Smooth muscle cell of the umbilical artery (primary cell): ENCODE measurements at places on chromosomes 16 and 17. TPM values are rescaled to one million over a fixed set of nuclear protein-coding genes. Genes with fewer than 3 reads are reported as not detected.

The BCL6B gene
- total RNA-seq = under 0.01 TPM in 1 of 2 replicates, not detected in the other

The MILR1 gene
- total RNA-seq = 4.0 and 6.2 TPM in 2 replicates

The SLFN12L gene
- total RNA-seq = under 0.01 TPM in 1 of 2 replicates, not detected in the other

The SLFN14 gene
- not detected in 2 replicates for total RNA-seq

The AOC2 gene
- 0.59 and 0.69 TPM in 2 replicates for total RNA-seq

The UNC13D gene
- 0.83 and 2.4 TPM in 2 replicates for total RNA-seq

The ADPRM gene
- total RNA-seq = 10.8 and 19.0 TPM in 2 replicates

The TSPAN10 gene
- total RNA-seq = 2.1 and 3.6 TPM in 2 replicates

The COG4 gene
- total RNA-seq = 71.9 and 76.6 TPM in 2 replicates

The FAM20A gene
- total RNA-seq = 0.14 and 3.6 TPM in 2 replicates
